HL-60 (cell line): ENCODE measurements at places on chromosomes 1 and 21.

- DNase-seq = peak; percentile 98
These were observed at the start of gene ZBTB21 for GRCh38 chr21:42009831-42010506. Gene ZBTB21 (minus strand): TSS chr21:42010360. CDS start chr21:41994095, 16,265 bp downstream.

- no peak for DNase-seq
These were observed 338.0 kb downstream of the MATN1 start for GRCh38 chr1:30385246-30385995.

- peak; percentile 52 for DNase-seq
These were observed 10.7 kb downstream of the CLCNKA start for GRCh38 chr1:16032388-16033102.

DNA sequence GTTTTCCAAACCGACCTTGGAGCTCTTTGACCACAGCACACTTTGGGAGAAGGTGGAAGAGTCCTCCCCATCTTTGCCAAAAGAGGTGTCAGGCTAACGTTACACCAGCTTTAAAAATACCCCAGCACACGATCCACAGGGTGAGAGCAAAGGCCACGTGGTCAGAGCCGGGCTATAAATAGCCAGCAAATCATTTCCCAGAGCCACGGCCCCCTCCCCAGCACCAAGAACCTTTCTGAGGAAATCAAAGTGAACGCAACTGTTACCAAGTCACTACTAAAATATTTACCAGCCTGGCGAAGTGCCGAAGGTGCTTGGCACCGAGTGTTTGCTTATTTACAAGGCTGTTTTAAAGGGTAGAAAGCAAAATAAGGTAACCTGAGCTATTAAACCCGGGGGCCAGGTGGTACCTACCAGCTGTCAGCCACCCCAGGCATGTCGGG lies 72.4 kb downstream of the CASZ1 start:
- no peak for DNase-seq
